ENCODE measurements at places on chromosomes 13 and 19.

DNA sequence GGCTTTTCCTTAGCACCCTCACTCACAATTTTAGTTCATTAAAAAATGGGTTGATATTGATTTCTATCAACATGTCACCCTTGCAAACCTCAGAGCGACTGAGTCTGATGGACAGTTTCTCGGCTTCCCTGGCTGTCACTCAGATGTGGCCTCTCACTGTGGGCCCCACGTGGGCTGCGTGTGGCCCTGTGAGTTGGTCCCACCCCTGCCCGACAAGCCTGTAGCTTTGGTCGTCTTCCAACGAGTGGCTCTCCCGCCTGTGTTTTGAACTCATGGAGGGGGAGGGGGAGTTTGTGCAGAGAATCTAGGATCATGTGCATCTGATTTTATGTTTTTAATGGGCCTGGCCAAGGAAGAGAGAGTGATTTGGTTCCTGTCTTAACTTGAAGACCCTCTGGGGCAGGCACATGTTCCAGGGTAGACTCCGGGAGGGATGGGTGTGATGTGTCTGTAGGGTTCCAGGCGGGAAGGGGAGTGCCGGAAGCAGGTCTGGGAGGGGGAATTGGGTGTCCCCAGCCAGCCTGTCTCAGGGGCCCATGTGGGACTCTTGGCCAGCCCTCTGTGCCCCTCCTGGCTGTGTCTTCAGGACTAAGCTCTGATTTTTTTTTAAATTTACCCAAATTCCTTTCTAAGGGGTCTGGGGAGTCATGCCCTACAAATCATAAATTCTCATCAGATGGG is 18.9 kb downstream of the ATP11A start:
- no peak for DNase-seq

- DNase-seq: no peak
Observed at GRCh38 chr13:28743499-28744083, 24.8 kb upstream of the SLC46A3 start.

- no peak for DNase-seq
Observed at GRCh38 chr19:51726049-51726448, 2.3 kb upstream of the HAS1 start.

- DNase-seq: no peak
Observed at GRCh38 chr13:40457929-40458719, 208.3 kb downstream of the FOXO1 start.

- DNase-seq: no peak
Observed at GRCh38 chr13:82088781-82089180, 1747.9 kb upstream of the SPRY2 start.

DNA sequence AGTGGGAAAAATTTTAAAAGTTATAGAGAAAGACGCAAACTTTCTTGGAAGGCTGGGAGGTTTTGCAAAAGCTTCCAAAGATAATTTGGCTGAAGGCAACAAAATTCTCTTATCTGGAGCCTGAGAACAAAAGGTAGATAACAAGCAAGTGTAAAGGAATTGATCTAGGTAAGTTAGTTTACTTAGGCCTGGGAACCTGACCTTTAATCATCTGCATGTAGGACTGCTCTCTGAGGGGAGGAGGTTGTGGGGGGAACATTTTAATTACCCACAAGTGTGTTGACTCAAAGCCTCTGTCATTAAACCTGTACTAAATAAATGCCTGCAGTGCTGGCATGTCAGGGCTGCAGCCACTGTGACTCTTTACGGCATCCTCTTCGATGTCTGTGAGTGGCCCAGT is 532.3 kb upstream of the SLITRK5 start:
- DNase-seq: no peak

- no peak for DNase-seq
Observed at GRCh38 chr19:34766386-34766785, 6.6 kb downstream of the ZNF599 start.

DNA sequence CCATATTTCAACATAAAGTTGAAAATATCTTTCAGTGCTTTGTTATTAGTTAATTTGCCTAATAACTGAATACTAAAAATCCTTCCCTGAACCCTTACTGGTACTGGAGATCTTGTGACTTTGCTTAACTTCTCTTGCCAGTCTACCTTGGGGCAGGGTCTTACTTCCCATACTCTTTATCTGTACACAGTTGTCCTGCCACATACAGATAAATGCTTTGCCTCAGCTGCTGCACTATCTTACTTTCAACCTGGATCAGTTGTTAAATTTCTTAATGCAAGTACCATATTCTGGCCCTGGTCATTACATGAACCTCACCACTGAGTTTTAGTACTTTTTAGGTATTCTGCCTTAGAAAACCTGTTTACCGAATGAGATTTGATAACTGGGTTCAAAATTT is 107.6 kb downstream of the PIBF1 start:
- no peak for DNase-seq

DNA sequence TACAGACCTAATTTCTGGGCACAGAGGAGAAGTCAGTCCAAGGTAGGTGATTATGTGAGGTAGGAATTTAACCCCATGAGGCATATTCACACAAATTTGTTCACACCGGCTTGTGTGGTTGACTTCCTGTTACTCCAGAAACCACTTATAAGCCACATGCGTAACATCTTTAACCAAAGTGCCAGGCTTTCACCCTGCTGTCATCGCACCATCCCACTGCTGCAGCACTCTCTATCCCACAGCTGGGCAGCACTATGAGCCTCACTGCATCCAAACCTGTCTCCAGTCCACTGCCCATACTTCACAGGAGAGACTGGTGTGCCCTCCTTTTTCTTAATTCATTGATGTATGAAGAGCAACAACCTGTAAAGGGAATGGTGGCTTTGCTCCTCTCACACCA is 128.2 kb upstream of the ARGLU1 start:
- no peak for DNase-seq

DNA sequence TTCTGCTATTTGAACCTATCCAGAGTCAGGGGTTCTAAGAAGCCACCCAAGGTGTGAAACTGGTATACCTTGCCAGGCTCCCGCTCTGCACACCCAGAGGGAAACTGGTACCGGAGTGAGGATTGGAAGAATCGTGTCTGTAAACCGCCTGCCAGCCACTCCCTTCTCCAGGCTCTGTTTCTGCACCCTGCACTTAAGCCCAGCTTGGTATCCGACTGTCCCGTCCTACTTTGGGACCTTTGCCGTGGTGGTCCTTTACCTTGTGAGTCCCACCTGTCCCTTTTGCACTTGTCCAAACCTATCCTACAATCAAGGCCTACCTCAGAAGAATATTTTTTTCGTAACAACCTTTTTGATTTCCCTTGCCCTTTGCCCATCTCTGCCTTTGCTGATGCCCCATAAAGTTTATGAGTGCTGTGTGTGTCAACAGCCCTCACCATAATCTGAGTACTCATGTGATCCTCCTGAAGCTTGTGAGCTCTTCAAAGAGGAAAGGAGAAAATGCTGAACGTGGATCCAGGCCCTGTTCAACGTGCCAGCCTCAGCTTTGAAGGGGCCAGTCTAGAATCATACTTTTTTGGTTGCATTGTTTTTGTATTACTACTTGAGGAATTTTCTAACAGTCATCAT is 44.7 kb downstream of the GARRE1 start:
- no peak for DNase-seq

GRCh38 chr13:42076309-42076713 is 27.9 kb downstream of the DGKH start:
- no peak for DNase-seq

GRCh38 chr19:5719274-5719960 is 529 bp downstream of the LONP1 start:
- peak; percentile 1 for DNase-seq

DNA sequence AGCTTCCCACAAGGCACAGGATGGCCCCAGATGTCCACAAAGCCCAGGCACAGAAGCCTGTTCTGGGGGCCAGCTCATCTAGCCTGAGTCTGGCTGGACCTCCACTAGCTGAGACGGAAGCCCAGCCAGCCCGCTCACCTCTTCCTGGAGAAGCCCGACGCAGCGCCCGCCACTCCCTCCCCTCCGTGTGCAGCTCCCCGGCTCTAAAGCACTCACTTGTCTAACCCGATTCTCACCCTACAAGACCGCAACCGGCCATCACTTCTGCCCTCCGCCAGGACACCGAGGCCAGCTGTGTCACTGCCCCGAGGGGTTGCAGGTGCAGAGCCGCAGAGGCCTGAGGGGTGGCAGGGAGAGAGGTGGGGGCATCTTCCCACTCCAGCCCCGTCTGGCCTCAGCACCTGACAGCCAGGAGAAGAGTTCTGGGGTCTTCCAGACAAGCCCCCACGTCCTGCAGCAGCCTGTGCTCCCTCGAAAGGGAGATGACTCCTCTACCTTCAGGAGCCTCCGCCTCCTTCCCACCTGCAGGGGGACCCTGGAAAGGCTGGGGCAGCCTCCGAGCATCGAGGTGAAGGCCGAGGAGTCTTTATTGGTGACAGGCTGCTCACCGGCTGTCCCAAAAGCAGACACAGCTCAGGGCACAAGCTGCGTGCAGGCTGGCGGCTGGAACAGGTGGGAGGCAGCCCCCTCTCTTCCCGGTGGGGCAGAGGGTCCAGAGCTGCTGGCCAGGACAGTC is 5.9 kb upstream of the DIRAS1 start:
- DNase-seq: no peak

DNA sequence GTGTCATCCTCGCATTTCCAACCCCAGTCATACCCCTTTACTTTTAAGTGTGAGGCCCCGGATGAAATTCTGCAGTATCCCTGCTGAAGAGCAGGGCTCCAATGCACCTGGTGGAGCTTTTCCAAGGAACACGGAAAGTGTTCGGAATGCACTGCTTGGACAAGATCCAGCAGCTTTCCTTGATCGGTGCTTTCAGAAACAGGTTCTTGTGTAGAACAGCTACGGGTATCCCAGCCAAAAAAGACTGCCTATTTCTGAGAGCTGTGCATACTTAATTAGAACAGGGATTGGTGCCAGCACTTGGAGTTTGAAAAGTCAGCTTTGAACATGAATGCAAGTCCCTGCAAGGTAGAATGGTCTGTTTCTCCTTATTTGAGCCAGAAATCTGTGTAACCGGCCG is 87.2 kb upstream of the C1QTNF9B start:
- no peak for DNase-seq

GRCh38 chr19:30704771-30705330 is 332.7 kb downstream of the ZNF536 start:
- DNase-seq: no peak

DNA sequence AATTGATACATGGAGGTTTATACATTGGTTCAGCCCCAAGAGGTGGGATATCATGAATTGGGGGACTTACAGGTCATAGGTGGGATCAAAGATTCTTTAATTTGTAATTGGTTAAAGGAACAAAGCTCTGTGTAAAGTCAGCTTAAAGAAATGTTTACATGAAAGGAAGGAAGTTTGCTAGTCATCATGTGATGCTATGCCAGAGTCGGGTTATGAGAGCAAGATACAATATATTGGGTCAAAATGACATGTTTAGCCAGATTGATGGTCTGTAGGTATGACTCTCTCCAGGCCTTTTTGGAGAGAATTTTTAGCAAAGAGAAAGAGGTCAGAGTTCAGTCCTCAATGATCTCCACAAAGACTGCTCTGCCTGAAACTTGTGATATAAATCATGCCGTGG is 5.3 kb upstream of the CYSLTR2 start:
- DNase-seq: no peak

- DNase-seq: no peak
Observed at GRCh38 chr13:32073180-32073864, 41.7 kb downstream of the FRY start.

DNA sequence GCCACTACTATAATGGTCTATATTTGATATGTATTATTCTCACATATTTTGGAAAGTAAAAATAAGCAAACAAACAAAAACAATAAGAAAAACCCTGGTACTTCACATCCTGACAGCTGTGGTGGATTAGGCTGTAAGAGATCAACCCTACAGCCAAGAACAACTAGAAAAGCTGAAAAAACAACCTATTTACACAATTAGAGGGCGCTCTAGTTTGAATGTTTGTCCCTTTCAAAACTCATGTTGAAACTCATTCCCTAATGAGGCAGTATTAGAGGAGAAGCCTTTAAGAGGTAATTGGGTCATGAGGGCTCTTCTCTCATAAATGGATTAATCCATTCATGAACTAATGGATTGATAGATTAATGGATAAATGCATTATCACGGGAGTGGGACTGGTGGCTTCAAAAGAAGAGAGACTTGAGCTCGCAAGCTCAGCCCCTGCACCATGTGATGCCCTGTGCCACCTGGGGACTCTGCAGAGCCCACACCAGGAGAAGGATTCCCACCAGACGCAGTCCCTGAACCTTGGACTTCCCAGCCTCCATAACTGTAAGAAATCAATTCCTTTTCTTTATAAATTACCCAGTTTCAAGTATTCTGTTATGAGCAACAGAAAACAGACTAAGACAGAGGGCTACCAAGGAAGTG is 733.9 kb upstream of the ARGLU1 start:
- no peak for DNase-seq

GRCh38 chr13:65856431-65856830 is 1373.7 kb downstream of the PCDH9 start:
- no peak for DNase-seq

- DNase-seq: no peak
Observed at GRCh38 chr19:39525205-39525604, 7.4 kb downstream of the EID2B start.

GRCh38 chr19:44960906-44961728 is 5.9 kb downstream of the CLPTM1 start:
- no peak for DNase-seq

GRCh38 chr13:83839146-83839545 is 43.1 kb downstream of the SLITRK1 start:
- no peak for DNase-seq

DNA sequence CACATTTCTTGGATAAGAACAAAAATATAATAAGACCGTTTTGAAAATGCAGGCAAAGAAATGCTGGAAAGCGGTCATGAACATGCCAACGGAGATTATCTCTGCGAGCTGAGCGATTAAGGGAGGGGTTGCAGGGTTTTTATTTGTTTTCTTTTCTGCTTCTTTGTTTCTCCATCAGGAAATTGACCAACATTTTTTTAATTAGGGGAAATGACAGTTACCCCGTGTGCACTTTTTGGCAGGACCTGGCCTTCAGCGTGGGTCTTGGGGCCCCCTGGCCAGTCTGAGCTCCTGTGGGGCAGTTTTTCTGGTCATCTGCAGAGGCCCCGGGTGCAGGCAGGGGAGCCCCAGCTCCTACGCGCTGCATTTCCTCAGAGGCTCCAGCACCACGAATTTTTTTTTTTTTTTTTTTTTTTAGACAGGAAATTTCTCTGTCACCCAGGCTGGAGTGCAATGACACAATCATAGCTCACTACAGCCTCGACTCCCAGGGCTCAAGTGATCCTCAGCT is 31.3 kb upstream of the HOMER3 start:
- peak; percentile 100 for DNase-seq

DNA sequence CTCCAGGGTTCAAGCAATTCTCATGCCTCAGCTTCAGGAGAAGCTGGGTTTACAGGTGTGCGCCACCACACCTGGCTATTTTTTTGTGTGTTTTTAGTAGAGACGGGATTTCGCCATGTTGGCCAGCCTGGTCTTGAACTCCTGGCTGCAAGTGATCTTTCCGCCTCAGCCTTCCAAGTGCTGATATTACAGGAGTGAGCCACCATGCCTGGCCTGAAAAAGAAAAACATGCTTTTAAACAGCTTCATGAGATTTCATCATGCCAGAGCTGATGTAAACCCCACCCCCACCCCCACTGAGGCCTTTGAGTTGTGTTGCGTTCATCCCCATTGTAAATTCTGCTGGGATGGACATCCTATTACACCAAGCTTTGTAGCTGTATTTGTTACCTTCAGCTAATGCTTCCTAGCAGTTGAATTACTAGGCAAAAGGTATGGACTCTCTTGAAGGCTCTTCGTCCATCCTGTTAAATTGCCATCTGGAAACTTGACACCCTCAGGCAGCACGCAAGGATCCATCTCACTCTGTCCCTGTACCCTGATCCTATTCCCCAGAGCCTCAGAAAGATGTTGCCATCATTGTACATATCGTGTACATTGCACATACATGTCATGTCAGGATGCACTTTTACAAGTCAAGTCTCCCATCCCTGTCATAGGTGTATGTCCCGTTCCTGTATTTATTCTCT is 47.3 kb downstream of the NFIX start:
- no peak for DNase-seq

All from GF-D8 (cell line).